Spleen (tissue), 13 donors: ENCODE measurements at places on chromosomes 1 and 21.

GRCh38 chr1:197170538-197170937, 24.1 kb upstream of the ASPM start:
- no peak for DNase-seq

DNA sequence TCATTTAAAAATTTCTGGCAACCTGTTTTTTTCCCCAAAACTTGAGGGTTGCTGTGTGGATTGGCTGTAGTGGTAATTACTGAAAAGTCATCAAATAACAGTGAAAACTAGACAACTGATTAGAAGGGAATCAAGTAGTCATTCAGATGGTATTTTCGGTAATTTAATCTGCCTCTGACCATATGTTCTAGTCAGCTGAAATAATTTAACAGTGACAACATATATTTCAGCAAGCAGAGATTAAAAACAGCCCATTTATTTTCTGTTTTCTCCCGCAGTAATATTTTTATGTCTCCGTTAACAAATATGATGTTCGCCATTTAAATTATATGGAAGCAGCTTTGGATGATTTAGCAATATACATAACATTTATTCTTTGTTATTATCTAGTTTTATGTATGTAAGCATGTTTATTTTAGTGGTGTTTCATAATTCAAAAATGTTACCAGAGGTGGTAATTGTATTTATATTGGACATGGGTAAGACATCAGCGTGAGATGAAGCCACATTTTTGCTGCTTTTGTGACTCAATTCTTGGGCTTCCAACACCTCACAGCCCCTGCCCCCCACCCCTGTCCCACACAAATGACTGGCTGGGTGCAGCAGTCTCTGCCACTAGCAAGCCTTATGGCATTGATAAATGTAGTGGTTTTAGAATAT, 104.4 kb downstream of the GALNT2 start:
- DNase-seq, result no peak

DNA sequence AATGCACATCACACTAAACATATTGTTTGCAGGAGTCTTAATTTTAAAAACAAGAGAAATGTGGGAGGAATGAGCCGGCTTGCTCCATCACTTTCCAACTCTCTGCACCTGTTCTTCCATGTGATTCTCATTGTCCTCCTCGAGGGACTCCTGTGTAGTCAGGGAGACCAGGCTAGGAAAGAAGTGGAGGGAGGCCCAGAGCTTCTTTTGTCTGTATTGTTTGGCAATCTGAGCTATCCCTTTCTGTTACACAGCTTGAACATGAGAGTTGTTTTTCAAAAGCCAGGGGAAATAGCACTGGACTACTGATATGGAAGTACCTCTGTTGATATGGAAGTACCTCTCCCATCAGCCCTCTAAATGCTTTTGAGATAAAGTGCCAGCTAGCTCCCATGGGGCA, 18.8 kb upstream of the LRRC8D start:
- no peak for DNase-seq

DNA sequence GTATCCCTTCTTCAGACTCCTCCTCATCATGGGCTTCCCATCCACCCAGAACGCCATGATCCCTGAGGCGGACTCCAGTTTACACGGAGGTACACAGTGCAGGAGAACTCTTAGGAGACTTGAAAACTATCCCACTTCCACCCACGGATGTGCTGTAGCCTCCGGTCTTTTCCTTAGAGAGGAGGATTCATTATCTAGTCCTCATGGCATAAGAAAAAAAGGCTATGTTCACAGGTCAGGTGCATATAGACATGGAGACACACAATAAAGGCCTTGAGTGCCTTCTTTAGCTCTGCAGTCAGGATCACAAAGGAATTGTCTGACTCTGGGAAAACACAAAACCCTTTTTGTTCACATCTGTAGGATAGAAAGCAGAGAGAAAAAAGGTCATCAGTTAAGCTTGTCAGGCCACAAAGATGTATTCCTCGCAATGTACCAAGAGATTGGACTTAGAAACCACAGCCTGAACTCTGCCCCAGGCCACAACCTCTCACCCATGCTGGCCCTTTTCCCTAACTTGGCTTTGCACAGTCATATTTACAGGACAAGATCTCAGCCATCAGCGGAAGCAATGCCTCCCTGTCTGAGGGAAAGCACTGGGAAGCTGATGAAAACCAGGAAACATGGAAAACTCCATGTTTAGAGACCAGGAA, 9.0 kb downstream of the CRP start:
- DNase-seq, result no peak

DNA sequence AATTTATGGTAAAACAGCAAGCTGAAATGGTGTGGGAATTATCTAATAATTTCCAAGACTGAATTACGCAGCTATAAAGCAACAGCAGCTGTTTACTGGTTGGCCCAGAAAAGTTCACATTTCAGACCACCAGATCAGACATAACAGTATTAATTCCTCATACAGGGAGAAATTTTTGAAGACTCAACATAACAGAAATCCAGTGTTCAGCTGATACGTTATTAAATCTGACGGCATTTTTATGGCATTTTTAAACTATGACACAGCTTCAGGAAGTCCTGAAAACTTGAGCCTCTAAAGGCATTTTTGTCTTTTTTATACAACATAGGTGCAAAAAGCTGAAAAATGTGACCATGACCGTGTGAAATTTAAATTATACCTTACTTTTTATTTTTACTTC, 91.2 kb downstream of the APP start:
- DNase-seq, result no peak

DNA sequence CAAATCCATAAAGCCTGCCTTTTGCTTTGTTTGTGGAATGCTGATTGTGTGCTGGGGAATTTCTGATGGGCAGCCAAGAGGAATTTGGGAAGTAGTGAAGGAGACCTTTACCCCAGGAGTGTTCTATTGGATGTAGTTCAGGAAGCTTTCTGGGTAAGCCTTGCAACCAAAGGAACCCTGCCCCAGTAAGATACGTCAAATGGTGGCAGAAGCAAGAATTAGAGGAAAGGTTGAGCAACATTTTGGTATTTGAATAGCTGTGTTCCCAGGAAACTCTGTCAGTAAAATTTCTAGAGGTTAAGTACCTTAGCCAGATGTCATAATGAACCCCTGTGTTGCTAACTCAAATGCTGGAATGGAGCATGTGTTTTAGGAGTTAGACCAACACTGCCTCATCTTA, 6.4 kb downstream of the MGST3 start:
- no peak for DNase-seq

- no peak for DNase-seq
These were observed 72.0 kb upstream of the COL24A1 start for GRCh38 chr1:86228546-86228945.

GRCh38 chr1:223513309-223513708, 120.1 kb downstream of the CCDC185 start:
- DNase-seq, result no peak

DNA sequence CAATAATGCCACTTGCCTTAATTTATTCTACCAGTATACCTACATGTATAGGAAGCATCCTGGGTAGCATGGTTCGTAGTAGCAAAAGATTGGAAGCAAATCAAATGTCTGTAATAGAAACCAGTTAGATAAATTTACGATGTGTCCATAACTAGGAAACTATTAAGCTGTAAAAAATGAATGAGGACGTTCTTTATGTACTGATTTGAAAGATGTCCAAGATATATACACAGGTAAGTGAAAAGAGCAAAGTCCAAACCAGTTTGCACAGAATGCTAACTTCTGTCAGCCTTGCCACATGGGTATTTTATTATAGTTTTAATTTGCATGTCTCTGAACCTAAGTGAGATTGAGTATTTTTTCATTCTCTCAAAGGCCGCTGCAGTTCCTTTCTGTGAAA, 251.8 kb upstream of the IRF2BP2 start:
- DNase-seq, result no peak

DNA sequence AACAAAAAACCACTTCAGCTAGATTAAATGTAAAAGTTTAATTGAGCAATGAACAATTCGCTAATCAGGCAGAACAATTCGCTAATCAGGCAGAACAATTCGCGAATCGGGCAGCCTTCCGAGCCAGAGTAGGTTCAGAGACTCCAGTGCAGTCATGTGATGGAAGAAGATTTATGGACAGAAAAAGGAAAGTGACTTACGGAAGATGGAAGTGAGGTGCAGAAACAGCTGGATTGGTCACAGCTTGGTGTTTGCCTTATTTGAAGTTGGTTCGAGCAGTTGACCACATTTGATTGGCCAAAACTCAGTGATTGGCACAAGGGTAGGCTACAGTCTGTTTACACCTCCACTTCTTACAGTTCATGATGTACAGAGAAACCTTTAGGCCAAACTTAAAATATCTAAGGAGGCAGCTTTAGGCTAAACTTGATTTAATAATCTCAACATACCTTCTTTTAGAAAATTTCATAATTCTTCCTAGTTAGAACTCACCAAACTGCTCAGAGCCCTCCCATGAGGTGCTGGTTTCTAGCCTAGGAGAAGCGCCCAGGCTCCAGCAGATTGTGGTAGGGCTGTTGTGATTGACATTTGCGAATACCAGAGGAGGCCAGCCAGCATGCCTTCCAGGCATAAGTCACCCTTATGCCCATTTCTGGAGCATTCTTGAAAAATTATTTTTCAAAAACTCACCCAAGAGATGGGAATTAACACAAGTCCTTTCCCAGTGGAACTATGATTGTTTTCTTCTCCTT, 22.8 kb upstream of the KCNC4 start:
- no peak for DNase-seq

DNA sequence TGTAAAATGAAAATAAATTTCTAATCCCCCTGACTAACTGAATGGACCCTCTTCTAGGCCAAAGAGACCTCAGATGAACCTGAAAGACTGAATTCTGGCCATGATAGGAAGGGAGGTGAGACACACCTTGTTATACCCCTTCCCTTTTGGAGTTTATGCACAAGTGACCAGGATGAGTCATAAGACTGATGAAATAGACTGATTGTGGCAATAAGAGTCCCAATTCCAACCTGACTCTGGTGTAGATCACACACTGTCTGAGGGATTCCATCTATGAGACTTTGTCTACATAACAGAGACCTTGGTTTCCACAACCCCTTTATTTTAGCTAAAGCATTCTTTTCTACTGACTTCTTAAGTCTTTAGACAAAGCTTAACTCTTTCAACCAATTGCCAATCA, 13.5 kb upstream of the OR2G2 start:
- DNase-seq, result no peak

- DNase-seq, result no peak
These were observed 65.5 kb downstream of the PRKAA2 start for GRCh38 chr1:56710646-56711045.

DNA sequence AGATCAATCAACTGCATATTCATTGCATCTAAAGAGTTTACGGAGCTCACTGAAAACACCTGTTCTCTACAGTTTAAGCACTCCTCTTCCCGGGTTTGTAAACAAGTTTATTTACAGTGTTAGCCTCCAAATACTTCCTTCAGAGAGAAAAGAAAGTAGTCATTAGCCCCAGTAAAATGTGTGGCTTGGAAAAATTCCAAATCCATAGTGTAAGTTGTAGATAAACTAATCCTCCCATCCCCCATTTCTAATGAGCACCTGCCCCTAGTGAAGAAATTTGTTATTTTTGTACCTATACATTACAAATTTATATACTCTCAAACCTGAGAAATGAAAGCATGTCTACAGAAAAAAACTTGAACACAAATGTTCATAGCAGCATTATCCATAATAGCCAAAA, 21.9 kb downstream of the PUM1 start:
- no peak for DNase-seq

- DNase-seq, result no peak
These were observed 729.0 kb upstream of the BRINP3 start for GRCh38 chr1:191206513-191207207.

DNA sequence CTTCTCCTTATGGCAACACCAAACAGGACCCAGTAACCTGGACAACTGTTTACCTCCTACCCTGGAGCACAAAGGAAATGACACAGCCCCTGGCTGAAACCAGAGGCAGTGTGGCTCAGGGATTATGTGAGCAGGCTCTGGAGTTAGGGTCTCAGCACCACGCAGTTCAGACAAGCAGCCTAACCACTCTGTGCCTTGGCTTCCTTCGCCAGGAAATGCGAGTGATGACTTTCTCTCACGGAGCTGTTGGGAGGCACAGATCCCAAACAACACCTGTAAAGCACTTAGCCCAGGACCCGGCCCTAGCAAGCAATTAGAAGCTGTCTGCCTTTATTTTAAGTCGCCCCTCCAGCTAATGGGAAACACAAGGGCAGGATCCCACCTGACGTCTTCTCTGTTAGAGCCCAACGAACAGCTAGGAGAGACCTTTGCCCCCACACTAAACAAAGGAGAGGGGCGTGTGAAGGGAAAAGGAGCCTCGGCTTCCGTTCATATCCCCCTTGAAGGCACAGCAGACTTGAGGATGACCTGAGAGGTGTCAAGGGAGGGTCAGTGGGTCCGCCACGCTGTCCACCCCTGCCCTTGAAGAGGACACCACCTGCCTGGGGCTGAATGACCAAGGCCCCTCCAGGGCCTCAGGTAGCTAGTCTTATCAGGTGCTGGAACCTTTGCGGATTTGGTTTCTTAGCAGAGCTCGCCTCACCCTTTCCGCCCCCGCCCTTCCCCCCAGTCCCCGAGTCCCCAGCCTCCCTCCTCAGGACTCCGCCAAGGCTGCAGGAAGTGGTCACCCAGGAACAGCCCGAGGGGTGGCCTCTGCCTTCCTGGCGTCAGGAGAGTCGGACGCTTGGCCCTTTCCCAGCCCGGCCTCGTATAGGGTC, 860 bp downstream of the TMEM63A start:
- DNase-seq, result peak; percentile 90
